ENCODE measurements at places on chromosomes 7 and 10.

DNA sequence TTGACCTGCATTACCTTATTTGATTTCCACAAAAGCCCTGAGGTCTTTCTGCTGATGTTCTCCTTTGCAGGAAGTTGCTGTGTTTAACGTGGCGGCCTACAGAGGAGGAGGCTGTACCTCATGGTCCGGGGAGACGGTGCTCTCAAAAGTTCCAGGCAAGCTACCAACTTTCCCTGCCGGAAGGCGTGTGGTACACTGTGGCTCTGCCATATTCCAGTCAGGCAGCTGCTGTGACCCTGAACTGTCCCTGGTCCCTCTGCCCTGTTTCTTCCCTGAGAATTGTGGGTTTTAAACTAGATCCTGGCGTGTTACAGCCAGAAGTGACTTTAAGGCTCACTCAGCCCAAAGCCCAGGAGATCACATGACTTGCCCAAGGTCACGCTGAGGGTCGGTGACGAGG is 139.2 kb downstream of the TEX36 start:
- no peak for DNase-seq

- no peak for DNase-seq
These were observed 41.5 kb upstream of the ZNF438 start for GRCh38 chr10:31073211-31073610.

DNA sequence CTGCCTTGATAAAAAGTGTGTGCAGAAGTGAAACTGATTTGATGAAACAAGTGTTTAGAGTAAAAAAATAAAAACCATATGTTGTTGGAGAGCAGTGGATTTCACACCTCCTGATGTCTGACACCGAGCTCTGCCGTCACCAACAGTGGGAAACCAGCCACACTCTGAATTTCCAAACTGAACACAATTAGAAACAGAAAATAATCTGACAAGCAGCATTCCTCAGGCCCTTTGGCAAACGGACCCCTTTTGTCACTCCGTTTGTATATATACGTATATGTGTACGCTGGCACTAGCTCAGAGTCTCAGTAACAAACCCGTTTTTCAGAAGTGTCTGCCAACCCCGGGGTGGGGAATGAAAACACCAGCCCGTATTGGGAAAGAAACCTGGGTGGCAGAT is 32.4 kb downstream of the TACC2 start:
- no peak for DNase-seq

GRCh38 chr10:115129752-115130151 is 36.6 kb downstream of the ATRNL1 start:
- DNase-seq = no peak

GRCh38 chr7:36075561-36075960 is 77.5 kb upstream of the EEPD1 start:
- DNase-seq = no peak

GRCh38 chr7:20932785-20933527 is 146.3 kb upstream of the SP8 start:
- no peak for DNase-seq
